ENCODE measurements at places on chromosomes 2 and 18.

DNA sequence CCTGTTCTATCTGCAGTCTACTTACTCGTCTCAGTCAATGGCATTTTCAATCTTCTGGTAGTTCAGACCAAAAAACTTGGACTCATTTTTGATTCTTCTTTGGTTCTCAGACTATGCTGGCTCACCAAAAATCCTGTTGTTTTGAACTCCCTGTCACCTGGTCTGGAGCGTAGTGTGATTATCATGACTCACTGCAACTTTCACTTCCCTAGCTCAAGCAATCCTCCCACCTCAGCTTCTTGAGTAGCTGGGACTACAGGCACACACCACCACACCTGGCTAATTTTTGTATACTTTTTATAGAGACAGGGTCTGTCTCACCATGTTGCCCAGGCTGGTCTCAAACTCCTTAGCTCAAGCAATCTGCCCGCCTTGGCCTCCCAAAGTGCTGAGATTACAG, 163.3 kb upstream of the CDH7 start:
- no peak for DNase-seq

GRCh38 chr2:117137371-117137770, 677.1 kb upstream of the DDX18 start:
- DNase-seq: no peak

GRCh38 chr18:47422524-47422923, 171.1 kb upstream of the SKOR2 start:
- DNase-seq: no peak

GRCh38 chr2:172586245-172586891, 30.5 kb downstream of the PDK1 start:
- no peak for DNase-seq

DNA sequence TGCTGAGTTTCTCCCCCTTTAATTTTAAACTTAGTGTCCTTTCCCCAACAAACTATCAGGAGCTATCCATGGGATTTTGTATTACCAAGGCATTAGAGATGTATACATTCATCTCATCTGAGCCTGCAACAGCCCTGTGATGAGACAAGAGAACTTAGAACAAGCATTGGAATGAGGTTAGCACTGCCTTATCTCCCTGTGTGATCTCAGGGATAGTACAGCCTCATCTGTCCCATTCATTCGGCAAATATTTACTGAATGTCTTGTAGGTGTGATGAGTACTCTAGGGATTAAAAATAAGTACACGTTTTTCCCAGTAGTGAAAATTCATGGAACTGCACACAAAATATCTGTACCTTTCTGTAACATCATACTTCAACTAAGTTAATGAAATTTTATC, 45.6 kb downstream of the PAIP2B start:
- DNase-seq: no peak

Measured in NCI-H2029 (cell line).